ENCODE measurements at places on chromosomes 2 and 18. TPM values are rescaled to one million over a fixed set of nuclear protein-coding genes. Genes with fewer than 3 reads are reported as not detected.

DNA sequence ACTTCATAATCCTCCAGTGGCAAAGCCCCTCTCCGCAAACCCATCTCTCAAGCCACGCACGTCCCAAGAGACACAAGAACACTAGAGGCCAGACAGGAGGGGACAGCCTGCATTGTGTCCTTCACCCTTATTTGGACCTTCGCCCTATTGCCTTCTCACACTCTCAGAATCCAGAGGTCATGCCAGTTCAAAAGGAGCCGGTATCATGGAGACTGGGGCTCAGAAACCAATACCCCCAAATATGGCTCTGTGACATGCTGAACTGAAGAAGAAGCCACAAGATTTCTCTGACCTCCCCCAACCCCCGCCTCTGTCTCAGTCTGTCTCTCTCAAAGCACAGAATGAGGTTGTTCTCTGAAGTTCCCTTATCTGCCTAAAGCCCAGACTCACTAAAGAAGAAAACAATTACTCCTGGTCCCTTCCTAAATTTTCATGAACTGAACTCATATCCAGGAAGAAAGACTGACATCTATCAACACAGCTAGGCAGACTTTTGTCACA, 19.2 kb upstream of the SPATA3 start:
- H3K27me3 ChIP-seq = peaks cover 3% of the 10 kb centered on the region
- H3K36me3 ChIP-seq = no peaks in the 10 kb centered on the region
- no peak for DNase-seq
- no peaks in the 10 kb centered on the region for H3K4me1 ChIP-seq
- no peak overlapping the region for H3K4me3 ChIP-seq

DNA sequence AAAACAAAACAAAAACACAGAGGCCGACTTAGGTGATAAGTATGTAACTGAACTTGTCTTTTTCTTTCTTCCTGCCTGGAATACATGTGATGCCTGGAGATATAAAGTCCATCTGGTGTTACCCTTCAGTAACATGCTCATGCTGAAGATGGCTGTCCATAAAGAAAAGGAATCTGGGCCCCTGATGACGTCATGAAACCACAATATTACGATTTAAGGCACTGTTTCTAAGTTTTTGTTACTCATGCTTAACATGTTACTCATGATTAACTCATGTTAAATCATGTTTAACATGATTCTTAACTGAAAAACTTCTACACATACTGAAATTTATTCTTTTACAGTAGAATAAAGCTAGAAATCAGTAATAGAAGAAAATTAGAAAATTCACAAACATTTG, 49.0 kb downstream of the STRADB start:
- no peaks in the 10 kb centered on the region for H3K27me3 ChIP-seq
- no peaks in the 10 kb centered on the region for H3K36me3 ChIP-seq
- DNase-seq = no peak

- no peaks in the 10 kb centered on the region for H3K36me3 ChIP-seq
- H3K4me3 ChIP-seq = no peak overlapping the region
- no peaks in the 10 kb centered on the region for H3K27me3 ChIP-seq
- DNase-seq = no peak
Measured at GRCh38 chr2:132656266-132656975, 13.6 kb downstream of the LYPD1 start.

Gene AQP12A
- total RNA-seq = not detected

Gene AKAIN1
- not detected for total RNA-seq

DNA sequence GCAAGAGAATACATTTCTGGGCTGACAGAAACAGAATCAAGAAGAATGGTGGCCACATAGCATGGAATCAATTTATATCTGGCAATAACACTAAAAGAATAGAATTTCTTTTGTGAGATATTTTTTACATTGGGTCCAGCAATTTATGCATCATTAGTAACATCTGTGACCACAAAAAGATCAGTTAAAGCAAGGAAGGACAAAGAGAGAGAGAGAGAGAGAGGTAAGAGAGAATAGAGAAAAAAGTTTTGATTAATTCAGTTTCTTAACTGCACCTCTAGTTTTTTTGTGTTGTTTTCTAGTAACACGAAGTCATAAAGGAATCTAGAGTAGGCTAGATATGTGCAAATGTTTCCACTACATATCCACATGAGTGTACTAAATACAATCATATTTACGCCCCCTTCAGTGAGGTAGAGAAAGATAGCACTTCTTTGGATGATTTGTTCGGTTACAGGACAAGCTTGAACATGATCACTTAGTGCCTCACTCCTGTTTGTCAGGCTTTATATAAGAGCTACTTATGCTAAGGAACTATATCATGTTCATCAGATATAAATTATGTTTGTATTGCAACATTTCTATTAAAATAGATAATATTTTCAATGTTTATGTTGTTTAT, 247.4 kb upstream of the COL3A1 start:
- H3K27me3 ChIP-seq = no peaks in the 10 kb centered on the region
- H3K36me3 ChIP-seq = no peaks in the 10 kb centered on the region
- no peak overlapping the region for H3K27ac ChIP-seq
- H3K4me3 ChIP-seq = no peak overlapping the region

Gene UGT1A6
- total RNA-seq = 6.2 TPM

- no peaks in the 10 kb centered on the region for H3K4me1 ChIP-seq
- H3K27ac ChIP-seq = no peak overlapping the region
- no peaks in the 10 kb centered on the region for H3K36me3 ChIP-seq
- no peaks in the 10 kb centered on the region for H3K27me3 ChIP-seq
- no peak overlapping the region for H3K4me3 ChIP-seq
Measured at GRCh38 chr18:6486764-6487426, 72.2 kb upstream of the L3MBTL4 start.

DNA sequence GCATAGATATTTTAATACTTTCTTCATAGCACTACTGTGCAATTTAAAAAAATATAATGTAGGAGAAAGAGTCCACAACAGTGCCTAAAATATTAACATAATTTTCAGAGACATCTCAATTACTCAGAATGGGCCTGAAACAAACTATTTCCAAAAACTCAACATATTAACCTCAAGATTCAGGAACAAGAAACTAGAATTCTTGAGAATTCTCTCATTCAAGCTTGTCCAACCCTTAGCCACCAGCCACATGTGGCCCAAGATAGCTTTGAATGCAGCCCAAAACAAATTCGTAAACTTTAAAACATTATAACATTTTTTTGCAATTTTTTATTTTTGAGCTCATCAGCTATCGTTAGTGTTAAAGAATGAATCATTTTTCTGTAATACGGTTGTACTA, 35.2 kb downstream of the LNPK start:
- DNase-seq = no peak
- no peaks in the 10 kb centered on the region for H3K27me3 ChIP-seq
- no peaks in the 10 kb centered on the region for H3K4me1 ChIP-seq
- no peaks in the 10 kb centered on the region for H3K36me3 ChIP-seq
- H3K4me3 ChIP-seq = no peak overlapping the region

GRCh38 chr2:150716186-150716585, 228.7 kb upstream of the RND3 start:
- H3K4me3 ChIP-seq = no peak overlapping the region
- H3K36me3 ChIP-seq = no peaks in the 10 kb centered on the region
- no peak for DNase-seq

DNA sequence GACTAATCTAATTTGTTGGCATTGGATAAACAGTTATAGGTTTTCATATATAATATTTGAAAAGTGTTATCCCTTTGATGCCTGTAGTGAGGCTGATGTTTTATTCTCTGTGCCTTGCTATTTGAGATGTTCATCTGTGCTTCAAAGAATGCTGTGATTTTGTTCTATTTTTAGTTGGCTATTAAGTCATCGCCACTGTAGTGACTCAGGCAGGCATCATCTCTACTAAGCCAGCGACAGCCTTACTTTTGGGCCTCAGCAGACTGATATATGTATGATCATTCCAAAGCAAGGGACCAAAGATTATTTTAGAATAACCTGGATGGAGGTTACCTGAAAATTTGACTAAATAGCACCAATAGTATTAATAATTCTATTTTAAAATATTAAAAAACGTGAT, 1674.5 kb upstream of the NXPH2 start:
- DNase-seq = no peak
- H3K27me3 ChIP-seq = no peaks in the 10 kb centered on the region
- H3K4me1 ChIP-seq = no peaks in the 10 kb centered on the region

GRCh38 chr18:55869556-55870501, 281.8 kb upstream of the TCF4 start:
- no peak for DNase-seq
- no peak overlapping the region for H3K4me3 ChIP-seq
- no peaks in the 10 kb centered on the region for H3K36me3 ChIP-seq
- H3K27me3 ChIP-seq = no peaks in the 10 kb centered on the region

GRCh38 chr2:31923662-31924061, 87.1 kb downstream of the MEMO1 start:
- H3K4me3 ChIP-seq = no peak overlapping the region
- H3K27me3 ChIP-seq = no peaks in the 10 kb centered on the region
- DNase-seq = no peak
- H3K27ac ChIP-seq = no peak overlapping the region

- H3K27me3 ChIP-seq = no peaks in the 10 kb centered on the region
- H3K27ac ChIP-seq = no peak overlapping the region
- DNase-seq = no peak
- no peaks in the 10 kb centered on the region for H3K4me1 ChIP-seq
- H3K36me3 ChIP-seq = no peaks in the 10 kb centered on the region
- H3K4me3 ChIP-seq = no peak overlapping the region
Measured at GRCh38 chr2:152234277-152234676, 58.7 kb upstream of the STAM2 start.

Gene SPHKAP
- total RNA-seq = 1.6 TPM

GRCh38 chr2:436205-436604, 148.3 kb upstream of the ALKAL2 start:
- no peaks in the 10 kb centered on the region for H3K4me1 ChIP-seq
- no peak overlapping the region for H3K4me3 ChIP-seq
- DNase-seq = no peak
- no peak overlapping the region for H3K27ac ChIP-seq

GRCh38 chr2:234979204-234980167, 27.7 kb downstream of the SH3BP4 start:
- no peaks in the 10 kb centered on the region for H3K27me3 ChIP-seq
- DNase-seq = no peak
- peaks cover 61% of the 10 kb centered on the region for H3K4me1 ChIP-seq
- no peaks in the 10 kb centered on the region for H3K36me3 ChIP-seq
- no peak overlapping the region for H3K4me3 ChIP-seq

- H3K36me3 ChIP-seq = no peaks in the 10 kb centered on the region
- no peak for DNase-seq
- no peaks in the 10 kb centered on the region for H3K4me1 ChIP-seq
Measured at GRCh38 chr2:201059961-201060755, 11.3 kb downstream of the HYCC2 start.

DNA sequence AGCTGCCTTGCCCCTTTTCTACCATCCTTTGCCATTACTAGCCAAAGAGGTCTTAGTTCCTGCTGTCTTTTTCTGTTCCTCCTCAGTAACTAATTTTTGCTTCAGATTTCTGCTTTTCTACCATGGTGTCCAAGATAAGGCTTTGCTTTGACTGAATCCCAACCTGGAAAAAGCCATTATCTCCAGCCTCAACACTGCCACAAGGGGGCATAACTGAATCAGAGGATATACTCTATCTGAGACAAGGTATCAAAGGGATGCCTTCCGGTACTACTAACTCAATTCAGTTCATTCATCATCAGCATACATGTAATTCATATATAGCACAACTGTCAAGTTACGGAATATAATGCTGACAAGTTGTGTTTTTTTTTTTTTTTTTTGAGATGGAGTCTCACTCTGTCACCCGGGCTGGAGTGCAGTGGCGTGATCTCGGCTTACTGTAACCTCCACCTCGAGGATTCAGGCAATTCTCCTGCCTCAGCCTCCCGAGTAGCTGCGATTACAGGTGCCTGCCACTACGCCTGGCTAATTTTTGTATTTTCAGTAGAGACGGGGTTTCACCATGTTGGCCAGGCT, 11.4 kb downstream of the OSGEPL1 start:
- H3K36me3 ChIP-seq = peaks cover 5% of the 10 kb centered on the region
- no peak overlapping the region for H3K27ac ChIP-seq
- no peaks in the 10 kb centered on the region for H3K4me1 ChIP-seq
- no peaks in the 10 kb centered on the region for H3K27me3 ChIP-seq
- H3K4me3 ChIP-seq = no peak overlapping the region
- DNase-seq = no peak

Gene PCARE
- 0.11 TPM for total RNA-seq

DNA sequence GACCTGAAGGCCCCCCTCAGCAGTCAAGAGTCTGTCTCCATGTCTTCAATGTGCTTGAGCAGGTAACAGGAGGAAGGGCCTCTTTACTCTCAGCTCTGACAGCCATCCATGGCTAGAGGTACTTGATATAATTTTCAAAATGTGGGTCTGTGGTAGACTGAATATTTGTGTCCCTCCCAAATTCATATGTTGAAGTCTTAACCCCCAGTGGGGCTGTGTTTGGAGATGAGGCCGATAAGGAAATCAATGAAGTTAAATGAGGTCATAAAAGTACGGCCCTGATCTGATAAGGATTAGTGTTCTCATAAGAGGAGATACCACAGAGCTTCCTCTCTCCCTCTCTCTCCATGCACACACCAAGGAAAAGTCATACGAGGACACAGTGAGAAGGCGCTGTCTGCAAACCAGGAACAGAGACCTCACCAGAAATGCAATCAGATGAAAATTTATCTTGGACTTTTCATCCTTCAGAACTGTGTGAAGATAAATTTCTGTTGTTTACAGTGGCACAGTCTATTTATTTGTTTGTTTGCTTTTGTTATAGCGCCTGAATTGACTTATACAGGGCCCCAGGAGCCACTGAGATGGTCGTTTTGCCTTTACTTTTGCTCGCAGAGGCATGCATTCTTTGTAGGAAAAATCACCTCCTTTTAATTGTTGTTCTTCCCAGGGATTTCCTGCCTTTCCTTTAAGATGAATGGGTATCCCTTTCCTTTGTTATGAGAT, 274.8 kb upstream of the TRIB2 start:
- DNase-seq = no peak
- H3K27me3 ChIP-seq = no peaks in the 10 kb centered on the region
- H3K4me3 ChIP-seq = no peak overlapping the region
- no peak overlapping the region for H3K27ac ChIP-seq

GRCh38 chr2:54818226-54818625, 94.8 kb downstream of the EML6 start:
- no peaks in the 10 kb centered on the region for H3K27me3 ChIP-seq
- no peaks in the 10 kb centered on the region for H3K4me1 ChIP-seq
- no peak overlapping the region for H3K4me3 ChIP-seq
- no peak for DNase-seq

Measured in thyroid gland (tissue), 4 donors.